Stimulated activated CD8-positive, alpha-beta memory T cell treated with anti-CD3 and anti-CD28 coated beads, Interleukin-4, amount 100 ng/mL, for 24 hours (primary cell): ENCODE measurements at places on chromosomes 11 and 22.

DNA sequence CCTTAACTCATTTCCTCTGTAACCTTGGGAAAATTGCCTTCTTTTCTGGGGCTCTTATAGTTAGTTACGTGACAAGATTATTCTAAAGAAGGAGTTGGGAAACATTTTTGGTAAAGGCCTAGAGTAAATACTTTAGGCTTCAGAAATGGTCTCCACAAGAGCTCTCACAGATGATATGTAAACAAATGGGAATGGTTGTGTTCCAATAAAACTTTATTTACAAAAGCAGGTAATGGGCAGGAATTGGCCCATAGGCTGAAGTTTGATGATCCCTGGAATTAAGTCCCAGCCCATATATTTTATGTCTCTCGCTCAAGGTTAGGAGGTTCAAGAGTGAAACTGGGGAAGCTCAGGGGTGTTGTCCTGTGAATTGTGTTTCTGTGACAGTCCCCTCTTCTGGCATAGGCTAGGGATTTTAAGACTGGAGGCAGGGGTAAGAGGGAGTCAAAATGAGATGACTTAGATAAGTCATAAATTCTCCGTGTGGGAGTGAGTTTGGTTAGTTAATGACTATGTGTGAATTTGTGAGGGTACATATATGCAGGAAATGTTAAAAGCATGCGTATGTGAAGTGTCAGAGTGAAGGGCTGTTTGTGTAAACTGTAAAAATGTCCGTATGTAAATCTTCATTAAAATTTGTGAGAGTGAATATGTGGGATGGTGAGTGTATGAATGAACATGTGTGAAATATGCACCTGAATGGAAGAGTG is 7.4 kb upstream of the OR52B4 start:
- DNase-seq, result no peak

DNA sequence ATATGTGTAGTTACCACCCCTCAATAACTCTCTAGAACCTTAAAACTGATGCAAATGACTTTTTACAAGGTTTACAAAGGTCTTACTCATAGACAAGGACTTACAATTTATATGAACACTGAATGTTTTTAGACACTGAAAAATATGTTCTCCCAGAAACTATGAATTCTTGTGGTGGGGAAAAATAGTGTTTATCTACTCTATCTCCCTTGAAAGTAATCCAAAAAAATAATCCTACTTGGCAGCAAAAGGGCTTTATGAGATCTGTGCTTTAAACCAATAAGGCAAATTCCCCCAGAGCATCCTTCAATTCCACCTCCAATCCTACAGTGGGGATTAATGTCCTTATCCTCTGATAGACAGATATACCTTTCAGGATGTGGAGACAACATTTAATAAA is 1984.1 kb upstream of the RAG2 start:
- DNase-seq, result no peak

DNA sequence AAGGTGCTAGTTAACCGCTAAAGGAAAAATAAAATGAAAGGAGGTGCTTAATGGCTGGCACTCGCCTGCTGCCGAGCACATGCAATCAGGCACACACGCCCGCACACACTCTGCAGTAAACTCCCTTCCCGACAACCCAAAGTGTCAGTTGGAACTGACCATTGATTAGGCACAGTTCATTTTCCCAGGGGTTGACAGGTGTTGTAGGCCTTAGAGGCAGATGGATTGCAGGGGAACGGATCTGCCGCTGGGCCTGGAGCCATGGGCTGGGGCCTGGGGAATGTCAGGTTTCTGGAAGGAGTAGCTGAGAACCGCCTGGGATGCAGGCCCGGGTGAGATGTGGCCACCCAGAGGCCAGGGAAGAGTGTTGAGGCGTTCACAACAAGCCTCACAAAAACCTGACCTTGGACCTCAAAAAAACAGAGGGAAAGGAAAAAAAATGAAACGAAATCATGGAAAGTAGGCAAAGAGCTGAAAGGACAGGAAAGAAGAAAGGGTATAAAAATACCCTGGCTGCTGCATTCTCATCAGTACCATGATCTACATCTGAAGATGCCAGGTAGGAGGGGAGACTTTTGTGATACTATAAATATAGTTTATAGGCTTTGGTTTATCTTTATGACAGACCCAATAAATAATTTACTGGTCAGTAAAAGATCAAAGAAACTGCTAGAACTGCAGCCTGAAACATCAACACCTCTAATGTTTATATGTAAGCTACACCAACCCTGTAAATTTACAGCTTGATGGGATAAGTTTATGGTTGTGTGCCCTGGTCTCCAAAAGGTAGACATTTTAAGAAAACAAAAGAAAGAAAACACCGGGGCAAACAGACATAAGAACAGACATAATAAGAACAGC is 313.4 kb downstream of the BUD13 start:
- DNase-seq, result no peak

- no peak for DNase-seq
These were observed 91.0 kb downstream of the WNT7B start for GRCh38 chr22:45885941-45886395.

DNA sequence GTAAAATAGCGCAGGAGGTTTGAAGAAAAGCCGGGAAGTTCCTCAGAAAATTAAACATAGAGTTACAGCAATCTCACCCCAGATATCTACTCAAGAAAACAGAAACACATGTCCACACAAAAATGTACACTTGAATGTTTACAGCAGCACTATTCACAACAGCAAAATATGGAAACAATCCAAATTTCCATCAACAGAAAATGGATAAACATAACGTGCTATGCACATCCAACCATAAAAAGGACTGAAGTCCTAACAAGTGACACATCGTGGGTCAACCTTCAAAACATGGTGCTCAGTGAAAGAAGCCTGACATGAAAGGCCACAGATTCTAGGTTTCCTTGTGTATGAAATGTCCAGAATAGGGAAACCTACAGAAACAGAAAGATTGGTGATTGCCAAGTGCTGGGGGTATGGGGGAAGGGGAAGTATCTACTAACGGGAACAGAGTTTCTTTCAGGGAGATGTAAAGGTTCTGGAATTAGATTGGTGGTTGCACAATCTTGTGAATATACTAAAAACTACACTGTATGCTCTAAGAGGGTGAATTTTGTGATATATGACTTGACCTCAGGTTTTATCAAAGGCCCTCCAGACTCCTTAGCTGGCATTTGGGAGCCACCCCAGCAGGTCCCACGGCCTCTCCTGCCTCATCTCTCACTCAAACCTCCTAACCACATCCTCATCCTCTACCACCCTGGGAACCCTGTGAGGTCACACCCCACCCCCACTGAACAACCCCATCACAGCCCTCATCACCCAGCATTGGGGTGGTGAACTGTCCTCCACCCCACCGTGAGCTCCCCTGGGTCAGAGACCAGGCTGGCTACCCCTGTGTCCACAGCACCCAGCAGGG is 69.2 kb upstream of the PRR5 start:
- DNase-seq, result no peak

- no peak for DNase-seq
These were observed 174.1 kb downstream of the CSNK2A3 start for GRCh38 chr11:11178671-11179638.

- no peak for DNase-seq
These were observed 109.0 kb upstream of the APOA1 start for GRCh38 chr11:116946414-116946813.

GRCh38 chr22:49015459-49015858 is 812.2 kb downstream of the BRD1 start:
- no peak for DNase-seq

- DNase-seq, result no peak
These were observed 703.3 kb upstream of the ANO5 start for GRCh38 chr11:21489416-21490115.

GRCh38 chr22:31090217-31091085 is 9.3 kb downstream of the SMTN start:
- no peak for DNase-seq

- DNase-seq, result no peak
These were observed 10.5 kb downstream of the ROBO4 start for GRCh38 chr11:124886978-124887666.

DNA sequence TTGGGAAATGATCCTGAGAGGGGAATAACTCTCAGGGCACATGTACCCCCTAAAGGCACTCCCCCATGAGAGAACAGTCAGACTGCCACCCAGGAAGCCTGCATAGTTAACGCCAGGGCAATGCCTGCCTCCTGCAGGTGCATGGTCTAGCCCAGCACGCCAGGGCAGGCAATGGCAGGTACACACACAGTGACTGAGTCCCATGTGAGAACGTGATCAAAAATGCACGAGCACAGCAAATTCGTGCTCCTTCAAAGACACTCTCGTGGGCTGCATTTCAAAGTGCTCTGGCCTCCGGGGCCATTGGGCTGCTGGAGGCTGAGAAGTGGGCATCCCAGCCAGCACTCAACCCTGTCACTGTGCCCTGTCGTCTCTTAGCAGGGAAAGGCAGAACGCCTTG is 79.7 kb downstream of the SHANK2 start:
- DNase-seq, result no peak

DNA sequence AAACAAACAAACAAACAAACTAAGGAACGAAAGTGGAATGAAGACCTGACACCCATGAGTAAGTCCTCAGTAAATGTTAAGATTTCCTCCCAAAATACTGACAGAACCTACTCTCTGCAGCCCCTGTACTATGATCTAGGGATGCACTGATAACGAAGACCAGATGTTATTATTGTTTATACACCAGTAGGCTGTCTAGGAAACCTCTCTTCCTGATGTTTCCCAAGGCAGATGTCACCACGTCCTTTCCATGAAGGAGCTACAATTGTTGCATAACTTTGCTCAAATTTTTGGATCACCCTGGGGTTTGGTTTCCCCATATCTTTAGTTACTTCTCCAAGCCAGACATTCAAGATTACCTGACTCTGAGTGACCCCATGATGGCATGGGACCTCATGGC is 340.7 kb downstream of the MIAT start:
- DNase-seq, result no peak

- no peak for DNase-seq
These were observed 1.8 kb downstream of the YWHAH start for GRCh38 chr22:31945971-31946680.

- no peak for DNase-seq
These were observed 13.2 kb downstream of the CABIN1 start for GRCh38 chr22:24024354-24024753.

- no peak for DNase-seq
These were observed 38.1 kb downstream of the AMPD3 start for GRCh38 chr11:10493041-10493663.

GRCh38 chr11:31652528-31652927 is 143.0 kb downstream of the ELP4 start:
- no peak for DNase-seq

DNA sequence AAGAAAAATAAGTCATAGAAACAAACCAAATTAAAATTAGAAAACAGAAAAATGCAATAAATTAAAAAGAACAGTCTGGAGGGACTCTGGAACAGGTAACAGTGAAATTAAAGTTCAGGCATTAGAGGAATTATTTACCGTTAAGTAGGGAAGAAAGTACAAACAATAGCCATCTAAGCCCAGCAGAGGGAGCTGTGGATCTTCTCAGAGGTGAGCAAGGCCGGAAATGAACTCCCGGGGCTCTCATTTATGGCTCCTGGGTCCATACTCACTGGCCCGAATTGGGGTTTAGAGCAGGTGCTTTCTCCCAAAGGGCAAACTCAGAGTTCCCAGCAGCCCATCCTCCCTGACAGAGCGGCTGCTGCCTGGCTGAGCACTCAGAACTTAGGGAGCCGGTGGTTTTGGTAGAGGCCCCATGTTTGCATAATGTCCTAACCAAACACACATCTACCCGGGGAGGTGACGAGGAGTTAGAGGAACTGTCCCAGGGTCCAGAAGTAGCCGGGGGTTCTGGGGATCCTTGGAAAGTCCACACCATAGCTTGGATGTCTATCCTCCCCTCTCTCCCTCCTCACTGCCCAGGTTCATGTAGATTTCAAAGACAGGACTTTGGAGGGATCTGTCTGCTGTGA is 87.8 kb upstream of the VPREB1 start:
- peak; percentile 28 for DNase-seq

GRCh38 chr22:43948836-43949406 is 6.3 kb upstream of the SAMM50 start:
- DNase-seq, result no peak

DNA sequence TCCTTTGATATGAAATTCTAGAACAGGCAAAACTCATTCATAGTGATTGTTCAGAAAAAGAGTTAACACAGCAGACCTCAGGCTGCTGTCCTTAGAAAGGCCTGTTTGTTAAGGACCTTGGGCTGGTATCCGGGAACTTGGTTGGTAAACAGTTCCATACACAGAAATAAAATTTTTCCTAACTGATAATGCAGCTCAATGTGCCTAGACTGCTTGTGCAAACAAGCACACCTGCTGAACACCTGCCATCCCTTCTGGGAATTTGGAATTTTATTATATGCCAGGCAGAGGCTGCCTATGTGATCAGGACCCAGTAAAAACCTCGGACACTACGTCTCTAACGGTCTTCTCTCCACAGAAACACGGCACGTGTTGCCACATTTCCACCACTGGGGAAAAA is 11.5 kb downstream of the THAP12 start:
- DNase-seq, result no peak

- no peak for DNase-seq
These were observed 537.4 kb upstream of the B3GAT1 start for GRCh38 chr11:134949121-134950090.

DNA sequence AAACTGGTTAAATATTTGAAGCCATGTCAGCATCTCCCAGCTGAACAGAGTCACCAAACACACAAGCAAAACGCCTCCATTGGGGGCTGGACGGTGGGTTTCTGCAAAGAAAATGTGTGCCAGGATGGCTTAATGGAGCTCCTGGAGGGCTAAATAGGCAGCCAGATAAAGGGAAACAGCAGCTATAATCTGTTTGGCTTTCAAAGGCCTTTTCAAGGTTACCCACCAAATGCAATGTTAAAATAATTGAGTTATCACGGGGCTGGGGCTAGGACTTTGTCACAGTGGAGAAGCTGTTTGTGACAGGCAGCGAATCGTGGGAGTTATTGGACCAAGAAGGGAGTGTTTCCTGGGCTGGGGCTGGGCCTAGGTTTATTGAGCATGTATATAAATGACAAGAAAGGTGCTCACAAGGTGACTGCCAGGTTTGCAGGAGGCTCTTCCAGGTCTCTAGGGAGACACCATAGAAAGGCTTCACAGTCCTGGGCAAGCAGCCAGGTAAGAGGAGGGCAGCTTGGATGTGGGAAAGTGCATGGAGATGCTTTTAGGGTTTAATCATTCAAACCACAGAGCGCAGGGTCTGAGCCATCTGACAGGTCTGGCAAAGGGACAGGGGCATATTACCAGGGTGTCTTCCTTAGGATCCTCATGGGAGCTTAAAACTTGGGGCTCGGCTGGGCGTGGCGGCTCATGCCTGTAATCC is 28.3 kb downstream of the GRIK4 start:
- DNase-seq, result no peak

- no peak for DNase-seq
These were observed 88.0 kb upstream of the KCNQ1OT1 start for GRCh38 chr11:2787816-2788167.
